Activated CD8-positive, alpha-beta T cell treated with anti-CD3 and anti-CD28 coated beads for 36 hours (primary cell): ENCODE measurements at places on chromosomes 1 and 21. TPM values are rescaled to one million over a fixed set of nuclear protein-coding genes. Genes with fewer than 3 reads are reported as not detected.

CDC20 gene
- 160 TPM for total RNA-seq

GRCh38 chr1:169150641-169151337, 44.3 kb downstream of the ATP1B1 start:
- no peaks in the 10 kb centered on the region for H3K36me3 ChIP-seq
- H3K27ac ChIP-seq: no peak overlapping the region
- H3K27me3 ChIP-seq: no peaks in the 10 kb centered on the region

- H3K4me3 ChIP-seq: no peak overlapping the region
- H3K27me3 ChIP-seq: no peaks in the 10 kb centered on the region
- peak; percentile 14 for DNase-seq
- no peaks in the 10 kb centered on the region for H3K36me3 ChIP-seq
- H3K27ac ChIP-seq: no peak overlapping the region
These were observed 3.7 kb downstream of the RAB25 start for GRCh38 chr1:156064615-156065014.

TMEM269 gene
- total RNA-seq: 0.32 TPM

OR2M3 gene
- not detected for total RNA-seq

DNA sequence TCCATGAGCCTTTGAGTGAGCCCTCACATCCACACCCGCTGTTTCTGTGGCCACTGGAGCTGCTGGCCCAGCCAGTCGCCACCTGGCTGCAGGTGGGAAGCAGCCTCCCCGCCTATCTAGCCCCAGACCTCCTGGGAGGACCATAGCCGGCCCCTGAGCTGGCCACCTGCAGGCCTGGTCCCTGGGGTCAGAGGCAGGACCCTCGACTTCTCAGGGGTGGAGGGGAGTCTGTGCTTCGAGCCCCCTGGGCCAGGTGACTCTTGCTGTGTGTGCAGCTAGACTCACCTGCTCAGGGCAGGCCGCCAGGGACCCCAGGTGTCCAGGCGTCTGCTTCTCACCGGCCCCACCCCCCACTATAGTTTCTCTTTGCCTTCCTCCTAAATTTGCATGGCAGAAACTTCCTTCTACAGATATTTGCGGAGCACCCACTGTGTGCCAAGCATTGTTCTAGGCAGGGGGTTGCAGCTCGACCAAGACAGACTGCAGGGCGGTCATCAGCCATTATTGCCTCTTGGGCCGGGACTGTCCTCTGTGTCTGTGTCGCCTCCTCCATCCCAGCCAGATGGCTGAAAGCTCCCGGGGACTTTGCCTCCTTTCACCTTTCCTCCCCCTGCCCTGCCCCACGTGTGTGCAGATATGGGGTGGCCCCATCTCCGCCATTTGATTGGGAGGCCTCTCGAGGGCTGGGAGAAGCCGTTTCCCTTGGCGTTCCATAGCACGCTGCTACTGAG, 27.3 kb downstream of the SPSB1 start:
- H3K36me3 ChIP-seq: no peaks in the 10 kb centered on the region
- H3K4me1 ChIP-seq: peaks cover 30% of the 10 kb centered on the region
- H3K27me3 ChIP-seq: peaks cover 1% of the 10 kb centered on the region
- no peak for DNase-seq

GRCh38 chr1:60916199-60916598, 166.2 kb upstream of the NFIA start:
- no peak overlapping the region for H3K27ac ChIP-seq
- H3K36me3 ChIP-seq: no peaks in the 10 kb centered on the region
- no peaks in the 10 kb centered on the region for H3K4me1 ChIP-seq
- no peak for DNase-seq
- peaks cover 7% of the 10 kb centered on the region for H3K27me3 ChIP-seq
- no peak overlapping the region for H3K4me3 ChIP-seq

- no peak within 1 kb of the TSS for H3K27ac ChIP-seq
- H3K4me1 ChIP-seq: peaks cover 3% of the 10 kb centered on the region
- H3K27me3 ChIP-seq: peaks cover 48% of the 10 kb centered on the region
- DNase-seq: peak; percentile 18
- H3K36me3 ChIP-seq: no peaks in the 10 kb centered on the region
- H3K4me3 ChIP-seq: peak within 1 kb of the TSS; percentile 53
These were observed at the start of gene PLPPR5 for GRCh38 chr1:99004861-99005442. Gene PLPPR5, minus strand, starts transcription at chr1:99004861. Its CDS starts 190 bp downstream, at chr1:99004671.

DNA sequence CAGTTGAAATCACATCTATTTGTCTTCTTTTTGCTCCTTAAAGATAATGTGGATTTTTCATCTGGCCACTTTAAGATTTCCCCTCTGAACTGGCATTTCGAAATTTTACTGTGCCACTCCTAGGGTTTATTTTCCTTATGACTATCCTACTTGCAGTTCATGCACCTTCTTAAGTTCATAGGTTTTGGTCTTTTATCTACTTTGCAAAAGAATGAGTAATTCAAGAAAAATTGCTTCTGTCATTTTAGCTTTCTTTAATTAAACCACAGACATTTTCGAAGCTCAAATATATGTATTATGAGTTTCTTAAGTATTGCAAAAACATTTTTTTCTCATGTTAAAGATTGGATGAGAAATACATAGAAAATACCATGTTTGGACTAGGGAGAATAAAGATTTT, 1244.8 kb upstream of the TMPRSS15 start:
- DNase-seq: no peak
- H3K27ac ChIP-seq: no peak overlapping the region
- no peak overlapping the region for H3K4me3 ChIP-seq

MROH7 gene
- total RNA-seq: 0.11 TPM

- peaks cover 2% of the 10 kb centered on the region for H3K4me1 ChIP-seq
- peaks cover 41% of the 10 kb centered on the region for H3K36me3 ChIP-seq
- no peak for DNase-seq
- H3K27ac ChIP-seq: no peak overlapping the region
These were observed 37.7 kb downstream of the DHRS3 start for GRCh38 chr1:12580054-12580887.

- peaks cover 8% of the 10 kb centered on the region for H3K27me3 ChIP-seq
- no peak overlapping the region for H3K4me3 ChIP-seq
- no peak for DNase-seq
- H3K4me1 ChIP-seq: no peaks in the 10 kb centered on the region
- no peaks in the 10 kb centered on the region for H3K36me3 ChIP-seq
- no peak overlapping the region for H3K27ac ChIP-seq
These were observed 19.8 kb upstream of the C1orf21 start for GRCh38 chr1:184366997-184367396.

SIK1 gene
- 23.8 TPM for total RNA-seq

- H3K27me3 ChIP-seq: no peaks in the 10 kb centered on the region
- DNase-seq: no peak
These were observed 47.9 kb upstream of the PRKACB start for GRCh38 chr1:84096176-84096575.
